Stimulated activated CD8-positive, alpha-beta memory T cell treated with anti-CD3 and anti-CD28 coated beads, Interleukin-4, amount 100 ng/mL, for 1 hour (primary cell): ENCODE measurements at places on chromosomes 11 and 22.

- DNase-seq = no peak
These were observed 14.9 kb downstream of the CASP12 start for GRCh38 chr11:104883342-104883741.

DNA sequence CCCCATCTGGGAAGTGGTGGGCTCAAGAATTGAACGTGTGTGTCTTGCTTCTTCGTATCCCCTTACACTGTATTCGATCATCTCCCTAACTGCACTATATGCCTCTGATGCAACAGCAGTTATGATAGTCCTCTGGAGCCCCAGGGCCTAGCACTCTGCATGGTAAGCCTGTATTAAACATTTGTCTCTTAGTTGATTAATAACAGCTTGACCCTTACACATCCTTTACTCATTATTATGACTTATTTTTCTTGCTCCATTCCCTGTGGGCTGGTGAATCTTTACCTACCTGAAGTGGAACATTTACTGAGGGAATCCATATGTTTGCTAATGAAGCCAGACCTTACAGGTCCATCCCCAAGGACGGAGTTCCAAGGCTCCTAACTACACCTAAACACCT is 5.6 kb downstream of the STX3 start:
- no peak for DNase-seq

- no peak for DNase-seq
These were observed 29.3 kb upstream of the TCF20 start for GRCh38 chr22:42299586-42300258.

GRCh38 chr11:74669211-74670160 is 61.7 kb downstream of the CHRDL2 start:
- no peak for DNase-seq
